Cardiac muscle cell (in vitro differentiated cells and primary cell): ENCODE measurements at places on chromosomes 12 and 14.

DNA sequence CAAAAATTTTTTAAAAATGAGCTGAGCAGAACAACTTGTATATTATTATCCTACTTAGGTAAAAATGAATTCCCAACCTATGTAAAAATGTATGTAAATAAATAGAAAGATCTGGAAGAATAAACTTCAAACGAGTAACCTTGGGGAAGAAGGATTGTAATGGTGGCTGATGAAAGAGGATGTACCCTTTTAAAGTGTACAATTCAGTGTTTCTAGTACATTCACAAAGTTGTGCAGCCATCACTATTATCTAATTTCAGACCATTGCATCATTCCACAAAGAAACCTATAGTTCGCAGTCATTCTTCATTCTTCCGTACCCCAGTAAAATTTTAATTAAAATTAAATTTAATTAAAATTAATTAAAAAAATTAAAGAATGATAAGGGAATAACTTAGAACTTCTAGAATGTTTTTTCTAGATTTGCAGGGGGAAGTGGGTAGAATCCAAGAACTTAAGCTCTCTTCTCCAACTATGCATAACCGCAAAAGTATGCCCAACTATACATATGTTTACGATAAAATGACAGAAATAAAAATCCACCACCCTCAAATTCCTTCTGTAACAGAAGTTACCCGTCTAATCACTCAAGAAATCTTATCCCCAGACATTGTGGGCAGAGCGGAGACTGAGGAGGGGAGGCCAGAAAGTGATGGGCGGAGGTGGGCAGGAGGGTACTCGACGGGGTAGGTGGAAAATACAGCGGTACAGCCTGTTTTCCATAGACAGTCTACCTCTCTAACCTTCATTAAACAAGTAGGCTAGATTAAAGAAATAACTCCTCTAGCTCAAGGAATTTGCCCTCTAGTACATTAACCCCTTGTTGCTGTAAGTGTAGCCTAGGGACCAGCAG lies 921 bp downstream of the DEPDC4 start:
- DNase-seq: no peak

- DNase-seq: no peak
Observed at GRCh38 chr14:90727082-90727481, 89.1 kb downstream of the TTC7B start.

DNA sequence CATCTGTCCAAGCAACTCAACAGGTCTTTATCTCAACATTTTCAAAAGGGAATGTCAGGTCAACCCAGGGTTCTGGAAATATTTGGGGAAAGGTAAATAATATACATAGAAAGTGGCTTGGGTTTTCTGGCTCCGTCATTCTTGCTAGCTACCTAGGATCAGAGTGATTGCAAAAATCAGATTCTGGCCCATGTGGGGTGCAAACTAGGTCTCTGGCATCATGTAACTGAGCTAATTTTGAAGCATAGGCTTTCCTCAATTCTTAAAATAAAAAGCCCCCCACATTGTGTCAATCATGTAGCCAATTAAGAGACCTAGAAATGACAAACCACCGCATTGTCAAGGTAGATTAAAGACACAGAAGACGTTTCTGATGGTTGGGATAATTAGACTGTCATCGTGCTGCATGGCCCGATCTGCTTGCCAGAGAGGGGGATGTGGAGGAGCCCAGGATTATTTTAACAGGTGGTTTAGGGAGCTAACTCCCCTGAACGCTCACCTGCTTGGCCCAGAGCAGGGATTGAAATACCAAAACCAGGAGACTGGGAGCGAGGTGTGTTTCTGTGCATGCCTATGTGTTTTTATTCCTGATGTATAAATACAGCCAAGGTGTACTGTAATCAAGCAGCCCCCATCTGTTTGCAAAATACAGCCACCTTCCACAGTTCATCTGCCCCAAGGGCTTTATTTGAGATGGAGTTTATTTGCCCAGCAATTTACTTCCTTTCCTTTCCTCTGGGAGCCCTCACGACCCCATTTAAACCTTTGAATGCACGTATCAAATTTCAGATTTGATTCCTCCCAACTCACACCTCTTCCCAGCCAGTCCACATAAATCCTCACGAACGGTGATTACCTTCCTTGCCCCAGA lies 189.5 kb downstream of the TTC8 start:
- DNase-seq: no peak

DNA sequence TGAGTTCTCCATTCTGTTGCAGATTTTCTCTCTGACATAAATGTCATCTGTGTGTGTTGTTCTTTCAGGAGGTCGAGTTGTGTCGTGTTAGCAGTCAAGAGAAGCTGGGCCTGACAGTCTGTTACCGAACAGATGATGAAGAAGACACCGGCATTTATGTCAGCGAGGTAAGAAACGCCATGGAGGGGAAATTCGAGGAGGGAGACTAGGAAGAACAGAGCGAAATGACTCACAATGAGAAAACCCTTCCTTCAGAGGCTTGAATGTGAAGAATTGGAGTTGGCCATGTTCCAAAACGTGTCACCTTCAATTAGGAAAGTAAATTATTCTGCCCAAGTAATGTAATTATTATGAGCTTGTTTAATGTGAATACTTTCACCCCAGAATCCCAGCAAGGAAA lies 364.5 kb downstream of the PDZRN4 start:
- no peak for DNase-seq

DNA sequence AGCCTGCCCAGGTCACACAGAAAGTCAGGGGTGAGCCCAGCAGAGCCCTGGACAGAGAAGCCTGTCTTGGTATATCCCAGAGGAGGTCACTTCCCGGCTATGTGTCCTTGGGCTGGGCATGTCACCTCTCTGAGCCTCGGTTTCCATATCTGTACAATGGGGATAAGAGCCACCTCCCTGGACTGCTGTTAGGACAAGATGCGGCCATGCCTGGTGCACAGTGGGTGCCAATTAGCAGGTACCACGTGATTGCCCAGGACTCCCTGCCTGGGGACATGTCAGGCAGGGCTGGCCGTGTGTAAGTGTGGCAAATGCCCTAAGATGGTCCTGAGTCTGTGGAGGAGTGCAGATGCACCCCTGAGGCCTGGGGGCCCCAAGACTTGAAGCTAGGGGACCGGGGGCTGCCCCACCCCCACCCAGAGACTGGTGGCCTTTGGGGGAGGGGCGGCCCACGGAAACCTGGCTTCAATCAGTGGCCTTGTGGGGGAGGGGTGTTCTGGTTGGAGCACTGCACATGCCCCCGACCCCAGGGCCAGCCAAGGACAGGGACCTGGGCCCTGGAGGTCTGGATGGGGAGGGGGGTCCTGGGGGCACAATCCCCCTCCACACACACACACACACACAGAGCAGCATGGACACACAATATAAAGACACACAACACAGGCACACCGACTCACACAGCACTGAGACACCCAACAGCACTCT lies 878 bp downstream of the TMEM119 start:
- DNase-seq: no peak

DNA sequence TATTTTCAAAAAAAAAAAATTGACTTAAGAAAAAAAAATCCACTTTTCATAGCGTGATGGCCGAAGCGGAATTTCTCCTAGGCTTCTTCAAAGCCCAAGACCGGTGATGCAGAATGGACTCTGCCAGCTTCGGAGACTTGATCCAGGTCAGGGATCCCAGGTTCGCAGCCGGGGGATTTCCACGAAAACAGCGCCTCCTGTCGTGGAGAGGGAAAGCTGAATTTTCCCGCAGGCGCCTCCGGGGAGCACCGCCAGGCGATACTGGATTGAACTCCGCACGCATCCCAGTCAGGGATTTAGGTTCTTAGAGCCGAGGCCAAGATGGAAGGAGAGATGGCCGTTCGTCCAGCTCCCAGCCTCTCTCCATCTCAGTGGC lies 2.1 kb downstream of the TTC6 start:
- peak; percentile 41 for DNase-seq

GRCh38 chr12:41715256-41715655 lies 429.4 kb downstream of the GXYLT1 start:
- no peak for DNase-seq

- DNase-seq: no peak
Observed at GRCh38 chr12:110007881-110008280, 8.7 kb downstream of the ANKRD13A start.

DNA sequence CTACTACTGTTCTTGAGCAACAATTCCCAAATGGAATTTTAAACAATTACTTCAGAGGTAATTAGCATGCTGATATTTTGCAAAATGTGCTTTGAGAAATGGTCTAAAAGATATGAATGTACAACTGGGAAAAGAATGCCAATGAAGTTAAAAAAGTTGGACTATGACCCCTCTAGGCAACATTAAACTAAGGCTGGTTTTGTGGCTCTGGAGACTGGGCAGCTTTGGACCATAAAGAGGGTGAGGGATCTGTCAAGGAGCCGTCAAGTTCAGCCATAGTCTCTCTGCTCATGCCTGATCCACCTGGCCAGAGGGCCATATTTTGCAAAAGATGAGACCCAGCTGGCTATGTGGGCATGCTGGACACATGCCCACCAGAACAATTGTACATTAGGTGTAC lies 38.8 kb downstream of the CMAS start:
- DNase-seq: no peak

GRCh38 chr12:50589650-50590435 lies 85.1 kb downstream of the DIP2B start:
- DNase-seq: no peak

DNA sequence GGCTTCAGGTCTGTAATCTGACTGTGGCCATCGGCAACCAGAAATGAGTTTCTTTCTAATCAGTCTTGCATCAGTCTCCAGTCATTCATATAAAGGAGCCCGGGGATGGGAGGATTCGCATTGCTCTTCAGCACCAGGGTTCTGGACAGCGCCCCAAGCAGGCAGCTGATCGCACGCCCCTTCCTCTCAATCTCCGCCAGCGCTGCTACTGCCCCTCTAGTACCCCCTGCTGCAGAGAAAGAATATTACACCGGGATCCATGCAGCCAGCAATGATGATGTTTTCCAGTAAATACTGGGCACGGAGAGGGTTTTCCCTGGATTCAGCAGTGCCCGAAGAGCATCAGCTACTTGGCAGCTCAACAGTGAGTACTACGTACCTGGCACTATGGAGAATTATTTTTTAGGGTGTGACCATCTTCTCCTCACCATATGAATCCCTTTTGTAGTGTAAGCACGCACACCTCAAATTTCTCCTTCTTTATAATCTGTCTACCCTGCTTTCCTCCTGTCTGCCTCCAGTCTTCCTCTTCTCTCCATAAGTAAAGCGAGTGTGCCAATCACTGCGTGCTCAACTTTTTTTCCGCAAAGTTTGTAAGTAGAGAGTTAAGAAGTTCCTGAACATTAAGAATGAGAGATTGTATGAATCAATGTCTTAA lies at the start of gene TPH2:
TPH2 (plus strand) TSS at position 118 of the 658 bp plus-strand sequence; CDS start at position 260, 142 bp downstream.
- DNase-seq: peak; percentile 77

- DNase-seq: no peak
Observed at GRCh38 chr12:85440271-85440670, 160.3 kb downstream of the ALX1 start.

GRCh38 chr14:76086636-76087035 lies 65.1 kb upstream of the GPATCH2L start:
- no peak for DNase-seq

DNA sequence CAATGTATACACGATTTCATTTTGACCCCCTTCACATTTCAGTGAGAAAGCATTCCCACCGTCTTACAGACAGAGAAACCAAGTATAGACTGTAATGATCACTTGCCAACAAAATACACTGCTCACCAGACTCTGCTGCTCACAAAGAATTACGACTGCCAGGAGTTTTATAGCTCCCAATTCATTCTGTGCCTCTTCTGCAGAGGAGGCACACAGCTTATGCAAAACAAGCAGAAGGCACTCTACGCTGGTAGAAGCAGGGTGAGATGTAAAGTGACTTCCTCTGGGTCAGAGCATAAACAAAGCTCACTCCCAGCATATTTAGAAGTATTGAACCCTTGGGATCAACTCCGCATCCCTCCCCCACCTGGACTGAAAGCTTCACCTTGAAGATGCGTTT lies 14.6 kb downstream of the SPTB start:
- no peak for DNase-seq

- DNase-seq: peak; percentile 63
Observed at GRCh38 chr12:51838762-51839161, 9.8 kb downstream of the FIGNL2 start.

- DNase-seq: no peak
Observed at GRCh38 chr14:58747181-58747580, 109.4 kb downstream of the DACT1 start.

DNA sequence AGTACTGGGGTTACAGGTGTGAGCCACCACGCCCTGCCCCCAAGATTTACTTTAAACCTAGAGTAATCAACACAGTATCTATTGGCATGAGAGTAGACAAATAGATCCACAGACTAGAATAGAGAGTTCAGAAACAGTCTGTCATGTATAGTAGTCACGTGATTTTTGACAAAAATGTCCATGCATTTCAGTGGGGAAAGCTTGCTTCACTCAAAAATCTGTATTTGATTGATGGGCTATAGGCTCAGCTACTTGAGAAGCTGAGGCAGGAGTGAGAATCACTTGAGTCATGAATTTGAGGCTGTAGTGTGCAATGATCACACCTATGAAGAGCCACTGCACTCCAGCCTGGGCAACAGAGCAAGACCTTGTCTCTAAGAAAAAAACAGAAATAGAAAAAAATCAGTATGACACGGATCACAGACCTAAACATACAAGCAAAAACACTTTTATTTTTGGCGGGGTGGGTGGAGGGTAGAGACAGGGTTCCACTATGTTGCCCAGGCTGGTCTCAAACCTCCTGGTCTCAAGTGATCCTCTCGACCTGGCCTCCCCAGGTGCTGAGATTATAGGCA lies 7.6 kb upstream of the ORAI1 start:
- no peak for DNase-seq

GRCh38 chr14:92923744-92924103 lies 774 bp downstream of the CHGA start:
- no peak for DNase-seq

DNA sequence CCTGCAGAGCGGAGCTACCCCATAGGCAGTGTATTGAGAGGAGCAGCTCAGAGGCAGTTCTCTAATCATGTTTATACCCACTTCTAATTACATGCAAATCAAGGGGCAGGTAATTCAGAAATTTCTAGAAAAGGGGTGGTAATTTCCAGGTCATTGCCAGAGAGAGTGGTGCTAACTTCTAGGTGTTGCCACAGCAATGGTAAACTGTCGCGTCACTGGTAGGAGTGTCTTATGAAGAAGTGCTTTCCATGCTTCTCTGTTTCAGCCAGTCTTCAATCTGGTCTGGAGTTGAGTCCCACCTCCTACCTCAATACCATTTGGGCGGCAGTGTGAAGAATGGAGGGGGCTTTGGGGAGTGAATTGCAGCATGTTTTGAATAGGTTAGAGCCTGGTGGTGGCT lies 8.5 kb upstream of the AMN1 start:
- no peak for DNase-seq

- no peak for DNase-seq
Observed at GRCh38 chr14:67267576-67268328, 26.5 kb downstream of the PALS1 start.
